ENCODE measurements at places on chromosomes 4 and X.

DNA sequence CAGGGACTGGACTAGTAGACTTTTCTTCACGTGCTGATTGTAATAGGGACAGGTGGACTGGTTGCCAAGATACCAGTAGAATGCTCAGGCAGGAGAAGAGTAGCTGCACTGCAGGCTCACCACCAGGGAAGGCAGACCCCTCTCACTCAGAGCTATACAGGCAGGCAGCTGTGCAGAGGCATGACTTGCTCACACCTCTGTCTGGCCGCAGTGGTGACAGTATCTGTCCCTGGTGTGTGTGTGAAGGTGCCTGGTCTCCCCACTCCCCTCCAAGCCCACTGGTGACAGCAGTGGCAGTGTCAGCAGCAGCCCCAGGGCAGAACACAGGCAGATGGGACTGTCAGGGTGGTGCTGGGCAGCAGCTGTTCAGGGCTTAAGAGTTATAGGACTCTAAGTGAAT, 140.7 kb downstream of the RPS6KA6 start:
- H3K4me1 ChIP-seq = no peaks in the 10 kb centered on the region
- DNase-seq = no peak
- H3K4me3 ChIP-seq = no peak overlapping the region
- H3K27me3 ChIP-seq = no peaks in the 10 kb centered on the region

DNA sequence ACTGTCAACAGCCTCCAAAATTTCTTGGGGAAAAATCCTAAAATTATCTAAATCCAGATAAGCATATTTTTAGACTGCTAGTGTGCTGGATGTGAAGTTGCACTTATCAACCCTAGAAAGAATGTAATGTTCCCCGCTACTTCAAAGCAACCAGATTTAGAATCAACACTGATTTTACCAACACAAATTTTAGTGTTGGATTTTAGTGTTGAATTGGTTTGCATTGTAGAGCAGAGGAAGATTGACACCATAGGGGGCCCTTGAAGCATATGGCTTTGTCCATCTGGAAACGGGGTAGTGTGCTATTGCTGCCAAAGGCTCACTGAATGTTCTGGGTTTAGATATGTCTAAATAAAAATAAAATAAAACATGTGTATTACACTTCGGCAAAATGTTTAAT, 126.3 kb upstream of the EMCN start:
- H3K27ac ChIP-seq = no peak overlapping the region
- no peaks in the 10 kb centered on the region for H3K36me3 ChIP-seq
- DNase-seq = no peak
- H3K4me3 ChIP-seq = no peak overlapping the region
- H3K4me1 ChIP-seq = no peaks in the 10 kb centered on the region

GRCh38 chr4:140308366-140309123, 64.9 kb upstream of the SCOC start:
- H3K27ac ChIP-seq = no peak overlapping the region
- no peaks in the 10 kb centered on the region for H3K36me3 ChIP-seq
- DNase-seq = peak; percentile 21
- no peak overlapping the region for H3K4me3 ChIP-seq

DNA sequence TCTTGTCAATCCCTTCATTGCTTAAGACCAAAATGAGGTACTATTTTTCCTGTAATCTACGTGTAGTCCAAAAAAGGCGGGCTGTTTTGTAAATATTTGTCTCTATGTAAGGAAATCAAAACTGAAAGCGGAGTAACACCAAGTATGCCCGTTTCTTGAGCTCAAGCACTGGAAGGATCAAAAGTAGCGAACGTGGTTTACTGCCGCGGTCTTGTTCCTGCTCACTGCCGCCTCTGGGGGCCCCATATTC, 71.5 kb downstream of the AFF1 start:
- DNase-seq = no peak
- peak overlapping the region; percentile 93 for H3K4me3 ChIP-seq
- H3K4me1 ChIP-seq = peaks cover 40% of the 10 kb centered on the region
- H3K36me3 ChIP-seq = no peaks in the 10 kb centered on the region

- no peaks in the 10 kb centered on the region for H3K36me3 ChIP-seq
- no peak overlapping the region for H3K27ac ChIP-seq
- no peaks in the 10 kb centered on the region for H3K4me1 ChIP-seq
- DNase-seq = no peak
- H3K4me3 ChIP-seq = no peak overlapping the region
- no peaks in the 10 kb centered on the region for H3K27me3 ChIP-seq
Observed at GRCh38 chr4:62407534-62407933, 1207.4 kb downstream of the ADGRL3 start.

- no peak for DNase-seq
- no peaks in the 10 kb centered on the region for H3K27me3 ChIP-seq
- no peak overlapping the region for H3K27ac ChIP-seq
- H3K4me3 ChIP-seq = no peak overlapping the region
- H3K36me3 ChIP-seq = no peaks in the 10 kb centered on the region
Observed at GRCh38 chr4:68079928-68080327, 49.7 kb downstream of the TMPRSS11F start.

GRCh38 chr4:160928482-160928881, 1235.3 kb downstream of the FSTL5 start:
- no peak overlapping the region for H3K4me3 ChIP-seq
- DNase-seq = no peak
- no peaks in the 10 kb centered on the region for H3K27me3 ChIP-seq
- no peak overlapping the region for H3K27ac ChIP-seq
- H3K4me1 ChIP-seq = no peaks in the 10 kb centered on the region
- no peaks in the 10 kb centered on the region for H3K36me3 ChIP-seq

GRCh38 chr4:26815706-26816105, 44.9 kb upstream of the STIM2 start:
- H3K4me3 ChIP-seq = no peak overlapping the region
- H3K27me3 ChIP-seq = no peaks in the 10 kb centered on the region
- H3K27ac ChIP-seq = no peak overlapping the region
- no peaks in the 10 kb centered on the region for H3K4me1 ChIP-seq
- DNase-seq = no peak

GRCh38 chr4:80362578-80363181, 27.1 kb downstream of the CFAP299 start:
- H3K27ac ChIP-seq = no peak overlapping the region
- no peaks in the 10 kb centered on the region for H3K36me3 ChIP-seq
- no peak overlapping the region for H3K4me3 ChIP-seq
- H3K27me3 ChIP-seq = no peaks in the 10 kb centered on the region
- DNase-seq = peak; percentile 30

- H3K36me3 ChIP-seq = no peaks in the 10 kb centered on the region
- H3K4me3 ChIP-seq = no peak overlapping the region
- no peak overlapping the region for H3K27ac ChIP-seq
Observed at GRCh38 chr4:38581426-38582106, 82.4 kb upstream of the KLF3 start.

DNA sequence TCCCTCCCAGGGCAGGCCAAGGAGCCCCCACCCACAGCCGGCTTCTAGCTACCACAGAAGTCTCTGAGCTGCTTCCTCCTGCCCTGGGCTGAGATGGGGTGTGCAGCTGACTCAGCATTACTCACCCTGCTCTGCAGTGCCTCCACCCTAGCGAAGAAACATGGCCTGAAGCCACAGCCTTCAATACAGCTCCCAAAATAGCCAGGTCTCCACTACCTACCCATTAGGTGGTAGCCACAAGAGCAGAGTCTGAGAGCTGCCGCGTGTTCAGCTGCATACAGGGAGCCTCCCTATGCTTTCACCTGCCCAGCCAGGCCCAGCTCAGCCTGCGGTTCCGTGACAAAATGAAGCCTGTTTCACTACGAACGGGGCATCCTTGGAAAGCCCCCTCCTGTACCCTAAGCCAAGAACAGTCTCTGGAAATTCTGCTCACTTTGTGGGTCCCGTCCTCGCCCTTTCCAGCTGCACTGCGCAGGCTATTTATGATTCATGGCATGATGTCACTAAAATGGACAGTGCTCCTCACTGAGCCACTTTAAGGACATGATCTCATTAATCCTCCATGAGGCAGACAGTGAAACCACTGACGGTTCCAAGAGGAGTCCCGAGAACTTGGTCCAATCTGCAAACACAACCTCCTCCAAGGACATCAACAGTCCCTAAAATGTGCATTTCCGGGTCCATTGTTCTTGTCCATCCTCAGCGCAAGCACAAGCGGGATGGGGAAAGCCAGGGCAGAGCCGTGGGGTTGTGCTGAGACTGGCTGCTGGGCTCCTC, 20.2 kb downstream of the WDR1 start:
- peak overlapping the region; percentile 71 for H3K27ac ChIP-seq
- no peak overlapping the region for H3K4me3 ChIP-seq
- H3K27me3 ChIP-seq = no peaks in the 10 kb centered on the region
- peak; percentile 81 for DNase-seq
- peaks cover 12% of the 10 kb centered on the region for H3K36me3 ChIP-seq
- H3K4me1 ChIP-seq = peaks cover 39% of the 10 kb centered on the region

DNA sequence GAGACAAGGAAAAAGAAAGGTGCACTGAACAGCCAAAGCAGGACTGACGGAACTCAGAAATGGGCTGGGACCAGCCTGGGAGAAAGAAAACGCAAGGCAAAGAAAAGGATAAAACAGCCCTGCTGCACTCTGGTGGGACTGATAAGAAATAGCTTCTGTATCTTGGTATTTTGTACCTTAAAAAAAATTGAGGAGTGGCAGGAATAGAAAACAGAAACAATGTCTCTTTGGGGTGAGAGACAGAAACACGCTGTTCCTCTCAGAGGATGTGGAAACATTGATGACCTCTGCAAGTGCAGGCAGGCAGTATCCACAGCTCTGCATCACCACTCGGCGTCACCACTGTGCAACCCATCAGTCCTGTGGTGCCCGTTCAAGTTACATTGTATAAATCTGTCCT, 152.5 kb upstream of the SPRY1 start:
- H3K27me3 ChIP-seq = no peaks in the 10 kb centered on the region
- H3K27ac ChIP-seq = no peak overlapping the region
- no peaks in the 10 kb centered on the region for H3K36me3 ChIP-seq
- H3K4me3 ChIP-seq = no peak overlapping the region
- no peaks in the 10 kb centered on the region for H3K4me1 ChIP-seq
- DNase-seq = no peak

DNA sequence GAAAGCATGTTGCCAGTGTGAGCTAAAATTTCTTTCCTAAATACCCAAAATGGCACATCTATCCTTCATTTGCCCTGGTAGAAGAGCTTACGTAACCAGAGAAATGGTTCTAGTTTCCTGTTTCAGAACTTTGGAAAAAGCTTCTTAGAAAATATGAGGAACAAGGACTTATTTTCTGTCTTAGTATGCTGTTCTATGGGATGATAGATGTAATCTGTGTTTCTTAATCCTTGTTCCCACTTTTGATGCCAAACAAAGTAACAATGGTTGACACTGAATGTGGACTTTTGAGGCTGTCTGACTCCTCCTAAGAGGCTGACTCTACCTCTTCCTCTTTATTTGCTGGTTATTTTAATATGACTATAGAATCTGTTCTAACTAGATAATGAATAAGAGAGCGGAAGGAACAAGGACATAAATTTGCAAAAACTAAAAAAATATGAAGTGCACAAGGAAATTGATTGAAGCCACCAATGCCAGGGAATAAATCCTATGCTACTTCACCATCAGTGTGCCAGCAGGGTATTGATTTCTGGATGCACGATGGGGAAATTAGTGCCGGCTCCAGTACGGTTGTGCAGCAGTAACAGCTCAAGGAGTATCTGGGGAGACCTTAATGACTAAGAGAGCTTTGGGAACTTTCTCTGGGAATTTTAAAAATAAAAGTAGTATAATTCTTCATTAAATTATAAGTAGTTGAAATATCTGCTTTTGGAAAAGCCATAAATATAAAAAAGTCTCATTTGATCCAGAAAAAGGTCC, 39.4 kb upstream of the TET2 start:
- H3K4me3 ChIP-seq = no peak overlapping the region
- no peak overlapping the region for H3K27ac ChIP-seq
- H3K27me3 ChIP-seq = no peaks in the 10 kb centered on the region

DNA sequence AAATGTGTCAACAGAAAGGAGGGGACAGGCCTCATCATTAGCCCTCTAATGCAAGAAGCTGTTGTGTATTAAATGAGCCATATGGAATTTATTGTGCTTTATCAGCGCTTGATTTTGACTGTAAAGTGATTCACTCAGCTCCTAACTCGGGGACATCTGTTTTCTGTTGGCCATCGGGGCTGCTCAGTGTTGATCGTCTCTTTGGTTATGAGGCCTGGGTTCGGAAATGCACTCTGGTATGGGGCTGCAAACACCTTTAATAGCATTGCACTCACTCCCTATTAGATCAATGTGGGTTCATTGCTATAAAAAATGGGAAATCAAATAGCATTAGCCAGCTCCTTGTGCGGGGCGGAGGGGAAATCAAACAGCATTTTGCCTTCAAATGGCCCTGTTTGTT, 6.4 kb downstream of the ARX start:
- no peak overlapping the region for H3K4me3 ChIP-seq
- no peaks in the 10 kb centered on the region for H3K27me3 ChIP-seq
- no peak for DNase-seq
- H3K4me1 ChIP-seq = no peaks in the 10 kb centered on the region
- no peaks in the 10 kb centered on the region for H3K36me3 ChIP-seq
- H3K27ac ChIP-seq = no peak overlapping the region

- no peak overlapping the region for H3K27ac ChIP-seq
- no peak for DNase-seq
- H3K36me3 ChIP-seq = no peaks in the 10 kb centered on the region
- peak overlapping the region; percentile 94 for H3K4me3 ChIP-seq
- H3K4me1 ChIP-seq = peaks cover 25% of the 10 kb centered on the region
- no peaks in the 10 kb centered on the region for H3K27me3 ChIP-seq
Observed at GRCh38 chr4:173332021-173332487, 2.1 kb downstream of the HMGB2 start.

- no peaks in the 10 kb centered on the region for H3K4me1 ChIP-seq
- no peak overlapping the region for H3K27ac ChIP-seq
Observed at GRCh38 chr4:115918149-115918548, 804.7 kb upstream of the NDST4 start.

DNA sequence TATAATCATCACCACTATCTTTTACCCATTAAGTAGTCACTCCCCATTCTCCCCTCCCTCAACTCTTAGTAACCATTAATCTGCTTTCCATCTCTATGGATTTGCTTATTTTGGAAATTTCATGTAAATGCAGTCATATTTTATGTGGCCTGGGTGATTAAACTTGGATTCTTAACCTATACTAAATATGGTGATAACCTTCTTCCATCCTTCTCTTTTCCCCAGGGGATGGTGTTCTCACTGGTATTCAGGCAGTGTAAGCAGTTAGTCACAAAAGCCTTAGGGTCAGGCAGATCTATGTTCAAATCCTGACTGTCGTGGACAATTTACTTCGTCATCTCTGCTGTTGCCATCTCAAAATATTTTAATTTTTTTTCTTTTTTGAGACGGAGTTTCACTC, 29.6 kb downstream of the RAB40AL start:
- no peaks in the 10 kb centered on the region for H3K27me3 ChIP-seq
- H3K27ac ChIP-seq = no peak overlapping the region
- DNase-seq = no peak
- H3K4me1 ChIP-seq = no peaks in the 10 kb centered on the region
- H3K36me3 ChIP-seq = no peaks in the 10 kb centered on the region
- H3K4me3 ChIP-seq = no peak overlapping the region

GRCh38 chrX:111646515-111646914, 34.5 kb upstream of the ALG13 start:
- no peak for DNase-seq
- H3K4me3 ChIP-seq = no peak overlapping the region
- no peak overlapping the region for H3K27ac ChIP-seq
- H3K27me3 ChIP-seq = no peaks in the 10 kb centered on the region
- no peaks in the 10 kb centered on the region for H3K36me3 ChIP-seq

All from PC-9 (cell line).